ENCODE measurements at places on chromosomes 2 and 18.
A peak's percentile ranks its signal among the peaks of the same experiment; 100 is the strongest.

- no peak for DNase-seq
Observed at GRCh38 chr2:112606547-112606946, 22.1 kb downstream of the CHCHD5 start.

GRCh38 chr2:223618172-223619035 is 16.2 kb upstream of the SCG2 start:
- no peak for DNase-seq

DNA sequence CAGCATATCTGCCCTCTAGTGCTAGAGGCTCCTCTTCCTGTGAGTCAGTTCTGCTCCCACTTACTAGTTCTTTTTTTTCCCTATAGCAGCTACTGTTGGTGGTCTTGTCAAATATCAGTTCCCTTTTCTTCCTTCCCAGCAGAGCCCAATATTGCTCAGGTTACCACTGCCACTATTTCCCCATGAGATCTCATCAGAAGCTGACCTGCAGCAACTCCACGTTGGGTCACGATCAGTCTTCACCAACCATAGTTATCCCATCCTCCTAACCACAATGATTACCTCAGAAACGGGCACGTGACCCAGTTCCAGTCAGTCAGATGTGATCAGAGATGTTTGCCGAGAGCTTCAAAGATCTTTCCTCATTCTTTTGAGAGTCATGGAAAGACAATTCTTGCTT is 59.7 kb upstream of the CAPN13 start:
- no peak for DNase-seq

DNA sequence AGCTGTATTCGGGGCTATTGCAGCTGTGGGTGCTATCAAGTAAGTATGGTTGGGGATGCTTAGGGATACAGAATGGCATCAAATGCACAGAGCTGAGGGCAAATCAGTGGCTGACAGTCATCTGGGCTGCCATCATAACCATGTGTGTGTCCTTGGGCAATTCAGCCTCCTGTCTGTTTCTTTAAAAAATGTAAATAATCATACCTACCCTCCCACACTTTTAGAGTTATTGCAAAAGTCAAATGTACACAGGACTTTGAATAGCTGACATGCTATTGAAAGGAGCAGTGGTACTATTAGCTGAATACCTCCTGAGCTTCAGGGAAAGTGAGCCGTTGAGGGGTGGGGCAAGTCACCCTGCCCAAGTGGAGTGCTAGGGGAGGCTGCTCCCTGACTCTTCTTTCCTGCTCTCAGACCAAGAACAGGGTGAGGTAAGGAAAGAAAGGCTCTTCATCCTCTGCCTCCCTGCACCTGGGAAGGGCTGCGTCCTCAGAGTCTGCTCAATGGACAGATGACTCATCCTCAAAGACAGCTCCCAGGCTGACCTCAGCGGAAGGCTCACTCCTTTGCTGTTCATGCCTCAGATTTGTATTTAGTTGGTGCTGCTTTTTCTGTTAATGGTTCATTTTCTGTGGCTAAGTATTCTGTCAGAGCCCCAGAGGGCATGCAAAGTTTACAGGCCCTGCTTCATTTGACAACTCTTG is 54.9 kb upstream of the BZW1 start:
- DNase-seq, result peak; percentile 59

- DNase-seq, result no peak
Observed at GRCh38 chr2:186822323-186822722, 26.6 kb downstream of the ZSWIM2 start.

DNA sequence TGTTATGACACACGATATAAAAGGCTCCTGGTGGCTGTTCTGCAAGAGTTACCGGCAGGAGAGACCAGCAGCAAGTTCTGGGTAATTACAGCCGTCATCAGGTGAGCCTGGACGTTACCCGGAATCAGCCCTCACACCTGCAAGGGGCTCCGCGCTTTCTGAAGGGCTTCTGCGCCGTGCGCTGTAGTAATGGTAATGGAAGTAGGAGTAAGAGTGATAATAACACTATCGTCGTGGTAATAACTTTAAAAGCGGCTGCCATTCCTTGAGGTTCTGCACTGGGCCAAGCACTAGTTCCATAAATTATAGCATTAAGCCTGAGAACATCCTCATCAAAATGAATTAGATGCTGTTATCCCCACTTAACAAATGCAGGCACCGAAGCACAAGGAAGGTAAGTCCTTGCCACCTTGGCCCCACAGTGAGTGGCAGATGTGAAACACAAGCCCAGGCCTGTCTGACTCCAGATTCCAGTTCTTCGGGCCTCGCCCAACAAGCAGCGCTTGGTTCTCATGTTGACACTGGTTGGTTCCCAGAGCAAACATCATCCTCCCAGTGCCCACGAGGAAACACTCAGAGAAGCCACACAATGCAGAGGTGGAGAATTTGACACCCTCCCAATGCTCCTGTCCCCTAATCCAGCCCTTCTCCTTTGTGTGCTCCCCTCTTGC is 205.2 kb downstream of the EIPR1 start:
- DNase-seq, result peak; percentile 69

DNA sequence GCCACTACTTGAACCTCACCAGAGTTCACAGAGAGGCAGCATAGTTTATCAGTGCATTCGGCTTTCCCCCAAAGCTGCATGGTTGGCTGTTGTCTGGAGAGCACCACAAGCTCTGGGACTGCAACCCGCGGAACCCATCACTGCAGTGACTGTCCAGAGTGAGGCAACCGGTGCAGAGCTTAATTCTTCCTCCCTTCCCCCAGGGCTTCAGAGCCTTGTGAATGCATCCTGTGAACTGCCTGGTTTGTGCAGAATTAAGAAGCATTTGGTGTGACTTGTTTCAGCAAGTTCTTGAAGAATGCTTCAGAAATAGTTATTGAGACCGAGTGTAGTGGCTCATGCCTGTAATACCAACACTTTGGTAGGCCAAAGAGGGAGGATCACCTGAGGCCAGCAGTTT is 99.2 kb upstream of the FOSL2 start:
- DNase-seq, result peak; percentile 24

DNA sequence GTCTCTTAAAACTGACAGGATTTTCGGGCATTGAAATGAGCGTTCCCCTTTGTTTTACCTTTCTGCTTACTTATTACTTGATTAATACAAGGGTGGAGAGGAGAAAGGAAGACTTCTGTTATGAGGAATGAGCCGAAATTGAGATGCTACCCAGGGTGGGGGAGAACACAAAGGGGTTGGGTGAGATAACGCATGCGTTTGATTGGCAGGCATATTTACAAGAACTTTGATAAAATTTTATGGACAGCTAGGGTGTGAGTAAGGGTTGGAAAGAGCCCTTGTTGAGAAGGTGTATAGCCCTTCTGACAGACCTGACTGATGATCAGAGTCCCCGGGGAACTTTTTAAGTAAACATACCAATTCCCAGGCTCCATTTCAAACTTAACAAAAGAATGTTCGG is 1.8 kb downstream of the RNF138 start:
- no peak for DNase-seq

DNA sequence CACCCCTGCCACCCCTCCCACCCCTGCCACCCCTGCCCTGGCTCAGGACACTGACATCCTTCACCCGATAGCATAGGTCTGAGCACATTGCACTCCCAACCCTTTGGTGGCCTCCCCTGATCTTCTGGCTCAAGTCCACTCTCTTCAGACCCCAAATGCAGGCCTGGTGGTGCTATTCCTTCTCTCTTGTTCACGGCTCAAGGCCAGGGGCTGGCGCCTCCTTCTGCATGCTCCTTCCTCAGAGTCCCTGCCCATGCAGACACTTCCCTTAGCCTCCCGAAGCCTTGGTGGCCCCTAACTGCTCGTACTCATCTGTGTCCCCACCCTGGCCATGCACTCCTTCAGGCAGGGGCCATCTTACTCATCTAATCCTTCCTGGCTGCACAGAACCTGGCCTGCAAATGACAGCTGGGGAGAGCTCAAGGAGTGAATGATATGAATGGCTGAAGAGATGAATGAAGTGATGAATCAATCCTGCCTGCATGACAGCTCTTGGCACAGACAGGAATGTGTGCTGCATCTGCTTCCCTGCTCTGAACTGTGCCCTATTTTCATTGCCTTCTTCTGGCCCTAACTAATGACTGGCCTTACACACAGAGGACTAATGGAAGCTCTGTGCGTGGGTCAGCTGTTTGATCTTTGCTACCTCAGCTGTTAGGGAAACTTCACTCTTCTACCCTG is 290.8 kb downstream of the DYSF start:
- no peak for DNase-seq

DNA sequence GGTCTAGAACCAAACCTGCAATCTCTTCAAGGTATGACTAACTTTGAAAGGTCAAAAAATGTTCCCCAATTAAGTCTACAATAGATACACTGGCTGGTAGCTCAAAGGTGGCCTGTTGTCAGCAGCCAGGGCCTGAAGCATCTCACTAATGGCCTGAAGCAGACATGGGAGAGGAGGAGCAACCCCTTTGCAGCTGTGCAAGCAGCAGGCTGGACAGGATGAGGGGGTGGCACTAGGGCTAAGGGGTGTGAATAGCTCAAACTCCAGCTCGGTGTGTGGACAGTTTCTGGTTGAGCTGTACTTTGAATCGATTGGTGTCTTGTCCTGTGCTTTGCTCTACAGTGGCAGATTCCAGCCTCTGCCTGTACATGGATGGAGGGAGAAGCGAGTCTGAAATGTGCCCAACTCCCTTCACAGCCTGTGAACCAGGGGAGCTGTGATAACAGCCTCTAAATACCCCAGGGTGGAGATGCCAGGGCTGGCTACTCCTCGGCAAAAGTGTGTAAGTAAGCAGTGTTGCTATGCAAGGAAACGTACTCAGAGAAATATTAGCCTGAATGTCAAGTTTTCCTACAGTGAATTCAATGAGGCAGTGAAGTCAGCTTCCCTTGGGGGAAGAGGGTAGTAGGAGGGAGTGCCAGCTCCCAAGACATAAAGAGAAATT is 34.7 kb upstream of the DTNB start:
- DNase-seq, result no peak

DNA sequence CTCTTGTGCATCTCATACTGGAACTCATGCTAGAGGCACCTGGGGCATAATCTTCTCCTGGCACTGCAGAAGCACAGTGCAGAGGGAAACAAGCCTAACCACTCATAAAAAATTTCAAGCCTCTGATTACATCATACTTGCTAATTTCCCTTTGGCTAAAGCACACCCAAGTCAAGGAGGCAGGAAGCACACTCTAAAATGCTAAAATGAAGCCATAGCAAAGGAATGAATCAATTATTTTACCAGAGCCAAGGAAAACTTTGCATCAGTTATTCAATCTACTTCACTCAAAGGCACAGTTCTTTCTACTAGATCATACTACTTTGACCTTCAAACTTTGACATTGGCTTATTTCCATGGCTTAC is 79.6 kb upstream of the SPOPL start:
- peak; percentile 82 for DNase-seq

GRCh38 chr2:181457741-181458425 is 697 bp downstream of the ITGA4 start:
- no peak for DNase-seq

- no peak for DNase-seq
Observed at GRCh38 chr2:201821080-201821479, 14.7 kb downstream of the CDK15 start.

DNA sequence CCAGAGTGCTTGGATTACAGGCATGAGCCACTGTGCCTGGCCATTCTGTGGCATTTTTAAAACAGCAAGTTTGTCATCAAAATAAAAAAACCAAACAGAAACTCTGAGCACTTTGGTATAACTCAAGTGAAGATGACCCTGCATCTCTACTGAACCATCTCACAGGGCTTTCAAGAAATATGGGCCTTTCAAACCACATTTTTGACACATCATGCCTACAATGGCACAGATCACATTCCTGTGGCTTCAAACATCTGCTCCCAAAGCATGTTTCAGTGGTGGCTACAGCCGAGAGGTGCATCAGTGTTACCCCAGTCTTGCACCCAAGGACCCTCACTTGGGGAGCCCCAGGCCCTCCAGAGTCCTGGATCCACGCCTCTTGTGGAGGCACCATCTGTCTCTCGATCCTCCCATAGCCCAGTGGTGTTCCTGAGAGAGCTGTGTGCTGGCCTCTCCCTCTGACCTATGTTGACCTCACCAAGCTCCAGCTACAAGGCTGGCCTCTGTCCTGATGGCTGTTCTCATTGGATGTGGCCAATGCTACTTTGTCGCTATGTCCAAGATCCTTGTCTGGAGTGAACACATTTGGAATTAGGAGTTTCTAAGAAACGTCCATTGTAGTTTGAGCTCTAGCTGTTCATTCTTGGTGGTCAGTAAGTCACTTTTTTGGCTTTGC is 55.2 kb upstream of the RALBP1 start:
- no peak for DNase-seq

DNA sequence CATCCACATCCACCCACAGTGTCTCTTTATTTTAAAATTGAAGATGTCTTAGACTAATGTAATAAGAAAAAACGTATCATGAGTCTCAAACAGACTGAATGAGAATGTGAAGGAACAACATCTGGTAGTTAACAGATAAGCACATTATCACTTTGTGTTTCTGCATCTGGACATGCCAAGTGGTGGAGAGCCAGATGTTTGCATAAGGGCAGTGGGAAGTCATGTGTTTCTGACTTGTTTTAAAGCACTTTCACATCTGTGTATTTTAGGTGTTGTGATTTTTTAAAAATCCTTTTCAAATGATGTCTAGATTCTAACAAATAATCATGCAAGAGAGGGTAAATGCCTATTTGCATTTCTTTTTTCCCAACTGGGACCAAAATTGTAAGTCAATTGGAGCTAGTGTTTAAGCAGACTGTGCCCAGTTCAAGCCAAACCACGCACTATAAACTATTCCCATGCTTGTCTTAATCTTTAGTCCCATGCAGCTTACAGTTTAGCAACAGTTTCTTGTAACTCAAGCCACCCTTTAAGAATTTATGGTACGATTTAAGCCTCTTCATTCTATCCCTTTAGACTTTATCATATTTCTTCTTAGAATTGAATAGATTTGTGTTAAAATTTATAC is 272.7 kb upstream of the DOK6 start:
- DNase-seq, result no peak

- no peak for DNase-seq
Observed at GRCh38 chr2:52369178-52369577, 1337.2 kb upstream of the NRXN1 start.

DNA sequence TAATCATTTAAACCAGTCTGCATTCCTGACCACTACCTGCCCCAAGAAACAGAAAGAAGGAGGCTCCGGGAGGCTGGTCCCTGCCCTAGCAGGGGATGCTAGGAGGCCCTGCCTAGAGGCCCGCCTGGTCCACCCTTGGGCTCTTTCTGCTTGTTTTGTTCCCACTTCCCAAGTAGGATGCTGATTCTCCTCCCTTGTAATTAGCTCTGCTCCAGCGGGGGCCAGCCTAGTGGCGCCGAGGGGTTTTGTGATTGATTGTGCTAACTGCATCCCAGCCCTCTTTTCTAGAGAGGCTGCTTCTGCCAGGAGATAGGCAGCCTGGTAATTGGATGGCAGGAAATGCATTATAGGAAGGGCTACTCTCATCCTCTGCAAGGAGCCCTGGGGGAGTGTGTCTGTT is 220.0 kb downstream of the LOXHD1 start:
- DNase-seq, result no peak

GRCh38 chr18:36812678-36813077 is 16.1 kb downstream of the TPGS2 start:
- DNase-seq, result no peak
